ENCODE measurements at places on chromosomes 11 and 22. TPM values are rescaled to one million over a fixed set of nuclear protein-coding genes. Genes with fewer than 3 reads are reported as not detected.

Gene GDPD4
- not detected for total RNA-seq

Gene SLC37A2
- total RNA-seq = 0.30 TPM

Gene MCHR1
- 6.1 TPM for total RNA-seq

Gene OR51B4
- total RNA-seq = not detected

Gene PACSIN3
- total RNA-seq = 14.7 TPM

Gene KRTAP5-1
- total RNA-seq = not detected

Gene GLYATL2
- not detected for total RNA-seq

Gene P2RY6
- 0.12 TPM for total RNA-seq

Gene FXYD6
- not detected for total RNA-seq

Gene GGT5
- 5.1 TPM for total RNA-seq

Gene OR51E1
- not detected for total RNA-seq

Gene KCTD14
- 1.1 TPM for total RNA-seq

Gene ART1
- not detected for total RNA-seq

Gene CDC42BPG
- under 0.01 TPM for total RNA-seq

Gene FDXACB1
- 1.7 TPM for total RNA-seq

Gene CNIH2
- not detected for total RNA-seq

Gene OR51B5
- total RNA-seq = not detected

Gene OR6A2
- 0.15 TPM for total RNA-seq

Gene CCDC81
- under 0.01 TPM for total RNA-seq

Gene OR5A2
- not detected for total RNA-seq

Gene SCO2
- total RNA-seq = 1.2 TPM

Gene CSNK2A3
- total RNA-seq = 0.70 TPM

Gene KCNJ11
- not detected for total RNA-seq

Gene OR10A2
- total RNA-seq = not detected

Gene NOX4
- 0.23 TPM for total RNA-seq

Gene ADAMTS15
- total RNA-seq = 42.8 TPM

Gene TRIM6
- total RNA-seq = 2.1 TPM

Gene SHISA8
- total RNA-seq = not detected

Gene YPEL4
- total RNA-seq = 2.8 TPM

Gene SCGB1C1
- not detected for total RNA-seq

Gene MIAT
- total RNA-seq = 0.94 TPM

Gene OR52H1
- total RNA-seq = 0.38 TPM

Gene CHRM1
- total RNA-seq = not detected

Gene PHF5A
- total RNA-seq = 59.8 TPM

Gene OR8B2
- not detected for total RNA-seq

Gene FBLN1
- 838 TPM for total RNA-seq

Gene APLNR
- 0.35 TPM for total RNA-seq

Gene KCNK4
- total RNA-seq = not detected

Gene FOLR1
- not detected for total RNA-seq

Gene MS4A15
- total RNA-seq = not detected

Gene SCGB1D2
- not detected for total RNA-seq
